ENCODE measurements at places on chromosomes 2 and 18.

DNA sequence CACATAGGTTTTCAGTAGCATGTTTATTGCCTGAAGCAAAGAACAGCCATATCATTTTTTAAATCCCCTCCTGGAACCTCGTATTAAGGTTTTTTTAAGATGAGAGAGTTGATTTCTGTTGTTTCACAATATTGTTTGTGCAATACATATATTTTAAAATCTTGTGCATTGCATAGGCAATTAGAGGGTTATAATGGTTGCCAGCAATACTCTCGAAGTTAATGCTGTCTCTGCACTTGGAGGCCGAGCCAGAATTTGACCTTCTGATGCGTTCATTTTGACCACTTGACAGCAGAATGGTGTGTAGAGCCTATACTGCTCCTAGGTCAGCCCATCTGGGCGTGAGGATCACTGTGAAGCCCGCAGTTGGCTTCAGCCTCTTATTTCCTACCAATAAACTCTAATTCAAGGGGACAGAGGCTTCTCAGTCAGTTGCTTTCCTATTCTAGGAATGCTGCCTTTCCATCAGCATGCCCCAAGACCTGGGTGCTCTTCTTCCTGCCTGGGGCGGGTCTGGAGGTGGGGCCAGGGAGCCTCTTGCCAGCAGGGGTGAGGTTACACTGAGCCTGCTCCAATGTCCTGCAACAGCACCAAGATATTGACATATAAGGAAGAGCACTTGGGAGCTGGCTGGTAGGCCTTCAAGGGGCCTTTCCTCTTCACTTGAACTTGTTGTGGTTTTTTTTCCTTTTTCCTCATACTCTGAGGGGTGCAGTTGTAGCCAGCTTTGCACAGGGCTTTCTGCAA lies 91.4 kb upstream of the BCL2L11 start:
- no peak for DNase-seq

DNA sequence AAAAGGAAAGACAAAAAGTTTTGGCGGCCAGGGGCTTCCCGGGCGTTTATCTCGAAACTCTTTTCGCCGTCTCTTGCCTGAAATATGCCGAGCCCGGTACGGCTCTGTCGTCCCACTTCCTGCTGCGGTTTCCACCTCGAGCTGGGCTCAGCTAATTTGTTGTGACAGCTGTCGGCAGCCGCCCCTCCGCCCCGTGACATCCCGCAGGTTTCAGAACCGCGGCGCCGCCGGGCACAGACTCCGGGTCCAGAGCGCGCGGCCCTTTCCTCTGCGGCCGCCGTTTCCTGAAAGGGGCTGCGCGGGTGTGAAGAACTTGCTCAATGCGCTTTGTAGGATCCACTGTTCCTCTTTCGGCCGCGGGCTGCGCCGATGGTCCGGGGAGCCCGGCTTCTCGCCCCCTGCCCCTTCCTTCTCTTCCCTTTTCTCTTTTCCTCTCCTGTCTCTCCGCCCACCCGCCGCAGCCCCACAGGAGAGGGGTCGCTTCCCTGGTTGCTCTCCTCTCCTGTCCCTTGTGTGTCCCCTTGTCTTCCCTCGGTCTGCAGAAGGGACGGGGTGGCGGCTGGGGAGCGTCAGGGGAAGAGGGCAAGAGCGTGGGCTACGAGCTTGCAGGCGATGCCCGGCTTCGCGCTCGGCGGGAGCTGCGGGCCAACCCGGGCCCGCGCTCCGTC lies 648 bp downstream of the ARID5A start:
- peak; percentile 77 for DNase-seq

- no peak for DNase-seq
Measured at GRCh38 chr2:170044751-170045478, 133.0 kb upstream of the MYO3B start.

GRCh38 chr18:45109271-45109670 lies 428.6 kb downstream of the SETBP1 start:
- DNase-seq = no peak

DNA sequence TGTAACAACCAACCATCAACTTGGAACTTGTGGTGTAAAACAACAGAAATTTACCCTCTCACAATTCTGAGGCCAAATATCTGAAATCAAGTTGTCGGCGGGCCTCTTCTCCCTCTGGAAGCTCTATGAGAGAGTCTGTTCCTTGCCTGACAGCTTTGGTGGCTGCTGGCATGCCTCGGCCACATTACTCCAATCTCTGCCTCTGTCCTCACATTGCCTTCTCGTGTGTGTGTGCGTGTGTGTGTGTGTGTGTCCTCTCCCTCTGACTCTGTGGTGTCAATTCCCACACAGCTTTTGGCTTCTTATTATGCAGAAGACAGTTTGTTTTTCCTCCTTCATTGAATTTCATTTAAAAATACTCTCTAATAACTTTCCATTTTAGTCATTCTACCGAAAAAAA lies 50.4 kb downstream of the ZDBF2 start:
- no peak for DNase-seq

- DNase-seq = no peak
Measured at GRCh38 chr2:219951099-219951498, 323.7 kb downstream of the SLC4A3 start.

GRCh38 chr2:37367984-37368383 lies 23.6 kb downstream of the QPCT start:
- no peak for DNase-seq

DNA sequence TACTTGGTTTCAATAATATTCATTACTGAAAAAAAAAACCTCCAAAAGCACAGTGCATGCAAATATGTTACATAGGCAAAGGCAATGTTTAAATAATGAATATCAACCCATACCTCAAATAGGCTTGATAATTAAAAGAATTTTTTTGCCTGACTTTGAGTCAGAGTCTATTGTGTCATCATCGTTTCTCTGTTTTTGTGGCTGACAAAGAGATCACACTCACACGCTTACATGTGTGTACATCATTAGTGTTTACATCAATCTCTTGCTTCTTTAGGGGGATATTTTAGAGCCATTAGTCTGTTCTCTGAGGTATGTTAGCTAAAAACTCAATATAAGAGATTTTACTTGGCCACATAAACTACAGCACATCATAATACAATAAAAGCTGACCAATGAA lies 150.3 kb upstream of the MMADHC start:
- DNase-seq = no peak

All from activated naive CD4-positive, alpha-beta T cell treated with anti-CD3 and anti-CD28 coated beads, Interleukin-2, amount 50 U/mL, for 72 hours (primary cell).